Kidney tubule cell (primary cell): ENCODE measurements at places on chromosomes 5 and 9.
A peak's percentile ranks its signal among the peaks of the same experiment; 100 is the strongest.

GRCh38 chr5:72951671-72952468 lies 4.0 kb upstream of the FCHO2 start:
- DNase-seq = peak; percentile 88

- no peak for DNase-seq
Observed at GRCh38 chr5:53453898-53454718, 26.3 kb upstream of the FST start.

DNA sequence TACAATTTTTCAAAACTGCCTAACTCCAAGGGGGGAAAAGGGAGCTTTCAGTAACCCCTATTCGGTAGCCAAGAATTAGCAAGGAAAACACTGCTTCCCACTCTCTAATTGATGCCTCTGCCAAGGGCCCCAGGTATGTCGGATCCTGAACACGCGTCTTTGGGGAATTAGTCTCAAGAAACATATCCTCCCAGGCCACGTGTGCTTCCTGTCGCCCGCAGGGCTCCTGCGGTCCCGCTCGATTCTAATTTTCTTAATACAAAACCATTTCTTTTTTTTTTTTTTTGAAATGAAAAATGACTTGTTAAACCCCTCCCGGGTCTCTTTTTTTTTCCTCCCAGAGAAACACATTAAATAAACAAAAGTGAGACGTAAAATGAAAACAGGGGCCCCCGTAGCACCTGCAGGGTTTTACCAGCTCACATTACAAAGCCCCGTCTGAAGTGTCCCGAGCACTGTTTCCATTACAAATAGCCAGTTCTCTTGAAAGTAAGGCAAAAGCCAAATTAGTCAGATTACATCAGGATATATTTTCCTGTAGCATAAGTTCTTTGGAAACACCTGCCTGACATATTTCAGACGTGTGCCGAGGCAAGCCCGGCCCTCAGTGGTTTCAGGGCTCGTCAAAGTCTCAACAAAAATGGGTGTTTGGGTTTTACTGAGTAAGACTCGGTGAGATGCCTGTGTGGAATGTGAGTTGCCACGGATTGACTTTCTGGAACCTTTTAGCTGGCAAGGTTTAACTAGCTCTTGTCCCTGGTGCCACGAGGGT lies 21.5 kb downstream of the SMIM23 start:
- DNase-seq = peak; percentile 42

- DNase-seq = no peak
Observed at GRCh38 chr5:139912158-139912557, 116.5 kb downstream of the PSD2 start.

- DNase-seq = no peak
Observed at GRCh38 chr5:32520972-32521371, 64.4 kb upstream of the SUB1 start.

DNA sequence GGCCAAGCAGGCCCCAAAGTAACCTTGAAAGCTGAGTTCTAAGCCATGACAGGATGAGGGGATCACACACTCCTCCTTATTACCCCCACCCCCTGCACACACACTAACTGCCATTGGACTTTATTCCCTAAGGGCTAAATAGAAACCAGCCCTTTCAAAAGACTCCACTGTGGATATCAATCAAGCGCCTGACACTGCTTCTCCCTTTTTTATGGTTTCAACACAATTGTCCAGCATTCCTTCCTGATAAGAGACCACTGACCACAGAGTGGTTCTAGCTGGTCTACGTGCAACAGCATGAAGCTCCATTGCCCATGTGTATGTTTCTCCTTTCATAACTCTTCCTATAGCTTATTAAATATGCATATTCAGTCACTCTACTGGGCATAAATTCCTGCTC lies 34.7 kb downstream of the PAEP start:
- DNase-seq = no peak

DNA sequence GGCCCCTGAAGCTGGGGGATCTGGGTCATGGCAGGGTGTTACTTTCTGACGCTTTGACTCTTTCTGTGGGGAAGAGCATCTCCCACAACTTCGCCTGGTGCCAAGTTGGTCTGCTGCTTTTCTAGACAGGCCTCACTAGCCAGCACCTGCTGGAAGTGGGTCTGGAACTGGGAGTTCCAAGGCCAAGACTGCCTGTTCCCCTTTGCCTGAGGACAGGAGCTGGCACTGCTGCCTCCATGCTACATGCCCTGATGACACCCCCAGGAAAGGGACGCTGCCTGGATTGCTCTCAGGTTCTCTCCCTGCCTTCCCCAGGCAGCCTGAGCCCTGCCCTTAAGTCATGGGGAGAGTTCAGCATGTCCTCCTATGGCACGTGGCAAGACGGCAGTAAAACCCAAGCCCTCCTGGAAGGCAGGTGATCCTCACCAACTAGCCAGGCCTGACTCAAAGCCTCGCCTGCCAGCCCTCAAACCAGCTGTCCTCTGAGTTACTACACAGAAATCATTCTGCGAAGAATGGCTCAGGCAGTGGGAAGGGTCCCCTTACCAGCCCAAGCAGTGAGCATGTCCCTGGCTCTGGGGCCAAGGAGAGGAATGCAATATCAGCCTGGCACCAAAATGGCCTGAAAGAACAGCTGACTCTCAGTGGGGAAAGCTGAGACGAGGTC lies 35.8 kb downstream of the SEC61B start:
- DNase-seq = no peak

- DNase-seq = no peak
Observed at GRCh38 chr9:82356871-82357270, 368.3 kb downstream of the SPATA31D1 start.
